ENCODE measurements at places on chromosomes 6 and 20. TPM values are rescaled to one million over a fixed set of nuclear protein-coding genes. Genes with fewer than 3 reads are reported as not detected.

Gene SH3BGRL2
- total RNA-seq: 10.8 TPM

DNA sequence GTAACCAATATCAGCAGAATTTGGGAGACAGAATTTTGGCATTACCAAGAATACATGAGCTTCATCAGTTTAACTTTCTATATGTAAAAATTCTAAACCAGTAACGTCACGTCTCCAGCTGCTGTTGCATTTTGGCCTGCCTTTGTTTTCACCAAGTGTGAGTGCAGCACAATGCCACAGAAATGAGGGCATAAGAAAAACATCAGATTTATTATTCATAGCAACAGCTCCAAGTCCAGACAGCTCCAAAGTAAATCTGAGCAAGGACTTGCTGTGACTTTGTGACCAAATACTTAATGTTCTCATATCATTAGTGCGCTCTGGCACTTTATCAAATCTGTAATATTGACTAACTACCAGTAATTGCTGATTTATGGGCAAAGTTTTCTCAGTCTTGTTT lies 11.0 kb upstream of the FBXL4 start:
- no peak overlapping the region for H3K4me3 ChIP-seq
- no peak overlapping the region for H3K27ac ChIP-seq
- H3K4me1 ChIP-seq: no peaks in the 10 kb centered on the region
- DNase-seq: no peak
- no peaks in the 10 kb centered on the region for H3K27me3 ChIP-seq

Gene LY6G6F
- 0.18 TPM for total RNA-seq

- no peaks in the 10 kb centered on the region for H3K4me1 ChIP-seq
- no peak overlapping the region for H3K4me3 ChIP-seq
- H3K36me3 ChIP-seq: no peaks in the 10 kb centered on the region
- DNase-seq: no peak
Observed at GRCh38 chr6:16927205-16927604, 165.9 kb upstream of the ATXN1 start.

GRCh38 chr6:163147994-163148393 lies 266.5 kb upstream of the QKI start:
- H3K27ac ChIP-seq: no peak overlapping the region
- no peak for DNase-seq
- H3K36me3 ChIP-seq: no peaks in the 10 kb centered on the region
- H3K27me3 ChIP-seq: peaks cover 25% of the 10 kb centered on the region

DNA sequence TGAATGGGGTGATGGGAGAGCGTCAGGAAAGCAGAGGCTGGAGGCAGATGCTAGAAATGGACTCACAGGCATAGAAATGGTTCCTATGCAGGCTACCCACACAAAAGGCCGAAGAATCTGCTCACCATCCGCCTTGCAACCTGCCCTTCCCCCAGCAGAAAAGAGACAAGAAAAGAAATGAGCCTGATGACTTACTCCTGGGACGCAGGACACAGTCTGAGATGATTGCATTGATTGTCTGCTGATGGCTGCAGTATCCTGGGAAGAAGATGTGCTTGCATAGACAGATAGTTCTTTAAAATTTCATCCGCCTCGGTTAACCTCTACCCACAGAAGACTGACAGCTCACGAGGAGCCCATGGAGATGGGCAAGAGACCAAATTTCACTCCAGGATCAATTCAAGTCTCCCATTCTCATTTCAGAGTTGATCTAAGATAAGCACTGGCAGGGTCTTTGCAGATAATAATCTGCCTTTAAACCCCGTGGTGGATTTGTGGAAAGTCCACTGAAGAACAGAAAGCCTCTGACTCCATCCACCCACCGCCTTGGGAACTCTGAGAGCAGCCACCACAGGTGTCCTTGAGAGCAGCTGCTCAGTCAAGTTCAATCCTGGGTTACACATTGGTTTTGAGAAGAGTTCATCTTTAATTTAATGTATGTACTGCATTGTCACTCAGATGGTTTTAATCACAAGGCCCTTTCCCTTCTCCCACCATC lies 7.2 kb downstream of the AGPAT4 start:
- no peak overlapping the region for H3K27ac ChIP-seq
- H3K27me3 ChIP-seq: no peaks in the 10 kb centered on the region
- H3K4me1 ChIP-seq: peaks cover 36% of the 10 kb centered on the region
- H3K4me3 ChIP-seq: no peak overlapping the region
- H3K36me3 ChIP-seq: no peaks in the 10 kb centered on the region

- no peak overlapping the region for H3K27ac ChIP-seq
- H3K36me3 ChIP-seq: no peaks in the 10 kb centered on the region
- H3K4me3 ChIP-seq: no peak overlapping the region
- H3K4me1 ChIP-seq: no peaks in the 10 kb centered on the region
Observed at GRCh38 chr6:117441824-117442264, 16.1 kb upstream of the ROS1 start.

- peaks cover 100% of the 10 kb centered on the region for H3K36me3 ChIP-seq
- no peaks in the 10 kb centered on the region for H3K27me3 ChIP-seq
- H3K4me3 ChIP-seq: no peak overlapping the region
- no peak for DNase-seq
- H3K4me1 ChIP-seq: no peaks in the 10 kb centered on the region
Observed at GRCh38 chr20:32798046-32798981, 21.4 kb upstream of the MAPRE1 start.

Gene SYCP2
- total RNA-seq: 1.5 TPM

GRCh38 chr6:79812195-79812594 lies 135.2 kb downstream of the ELOVL4 start:
- no peak overlapping the region for H3K27ac ChIP-seq
- no peaks in the 10 kb centered on the region for H3K36me3 ChIP-seq
- no peak for DNase-seq
- peaks cover 5% of the 10 kb centered on the region for H3K27me3 ChIP-seq
- H3K4me3 ChIP-seq: no peak overlapping the region

DNA sequence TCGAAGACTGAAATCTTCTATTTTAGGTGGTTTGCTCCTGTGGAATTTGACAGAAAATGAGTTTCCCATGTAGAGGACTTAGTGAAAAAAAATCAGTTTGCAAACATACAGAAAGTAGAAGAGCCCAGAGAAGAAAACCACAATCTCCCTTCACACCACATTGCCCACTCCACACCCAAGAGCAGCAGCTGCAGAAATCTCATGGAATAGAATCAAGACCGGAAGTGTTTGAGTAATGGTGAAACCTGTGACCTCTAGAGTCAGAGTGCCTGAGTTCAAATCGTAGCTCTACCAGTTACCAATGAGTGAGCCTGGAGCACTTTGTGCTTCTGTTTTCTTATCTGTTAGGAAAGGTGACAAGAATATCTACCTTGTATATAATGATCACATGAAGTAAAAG lies 4.6 kb downstream of the SIRPG start:
- no peak overlapping the region for H3K27ac ChIP-seq
- no peaks in the 10 kb centered on the region for H3K27me3 ChIP-seq
- no peaks in the 10 kb centered on the region for H3K36me3 ChIP-seq
- H3K4me1 ChIP-seq: no peaks in the 10 kb centered on the region
- no peak overlapping the region for H3K4me3 ChIP-seq

Gene SCRT2
- 0.75 TPM for total RNA-seq

Measured in K562 (cell line).